Jurkat, Clone E6-1 (cell line): ENCODE measurements at places on chromosomes 3 and 15.
A peak's percentile ranks its signal among the peaks of the same experiment; 100 is the strongest.

DNA sequence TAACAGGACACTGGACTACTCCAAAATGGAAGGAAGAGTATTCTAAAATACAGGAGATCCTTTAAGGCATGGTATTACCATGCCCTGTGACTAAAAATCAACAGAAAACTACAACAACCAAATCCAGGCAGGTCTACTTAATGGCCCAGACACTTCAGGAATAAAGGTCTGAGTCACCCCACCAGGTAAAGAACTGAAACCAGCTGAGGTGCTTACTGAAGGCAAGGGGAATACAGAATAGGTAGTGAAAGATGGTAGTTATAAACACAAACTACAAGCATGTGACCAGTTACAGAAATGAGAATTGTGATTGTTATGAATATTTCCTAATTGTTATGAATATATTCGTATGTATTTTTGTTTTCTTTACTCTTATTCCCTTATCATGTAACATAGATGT is 13.4 kb downstream of the IFT57 start:
- DNase-seq: no peak

- no peak for DNase-seq
Observed at GRCh38 chr15:68789534-68790241, 31.0 kb downstream of the ANP32A start.

DNA sequence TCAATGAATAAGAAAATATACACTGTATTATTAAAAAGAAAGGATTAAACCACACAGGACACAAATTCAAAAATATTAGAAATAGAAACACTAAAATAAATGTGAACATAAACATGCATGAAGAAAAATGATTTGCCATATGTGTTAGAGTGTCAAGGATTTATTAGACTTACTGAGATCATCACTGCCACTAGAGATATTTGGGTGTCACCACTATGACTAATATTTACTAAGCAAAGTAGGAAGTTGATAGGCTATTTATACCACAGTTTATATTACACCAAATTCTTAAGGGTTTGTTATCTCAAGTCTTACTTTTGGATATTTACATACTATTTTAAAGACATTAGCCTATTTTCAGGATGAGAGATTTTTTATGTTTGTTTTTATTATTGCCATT is 575.0 kb upstream of the SGO1 start:
- DNase-seq: no peak

DNA sequence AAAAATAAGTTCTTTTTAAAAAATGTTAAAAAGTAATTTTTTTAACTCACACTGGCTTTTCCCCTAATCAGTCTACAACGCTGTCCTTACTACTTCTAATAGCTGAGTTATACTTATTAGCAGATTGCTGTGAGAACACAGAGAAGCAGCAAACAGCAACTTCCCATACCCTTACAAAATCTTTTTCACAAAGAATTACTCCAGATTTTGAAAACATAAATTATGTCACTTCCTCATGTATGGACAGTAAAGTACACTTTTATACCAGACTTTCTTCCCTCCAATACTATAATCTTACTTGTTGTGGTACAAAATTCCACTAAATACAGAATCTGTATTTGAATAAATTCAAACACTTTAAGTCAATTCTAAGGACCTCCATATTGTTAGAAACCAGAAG is 2.1 kb downstream of the PHC3 start:
- DNase-seq: no peak

GRCh38 chr3:100830931-100831330 is 121.6 kb downstream of the TFG start:
- no peak for DNase-seq

GRCh38 chr3:186514296-186515002 is 29.7 kb downstream of the CRYGS start:
- DNase-seq: peak; percentile 58

DNA sequence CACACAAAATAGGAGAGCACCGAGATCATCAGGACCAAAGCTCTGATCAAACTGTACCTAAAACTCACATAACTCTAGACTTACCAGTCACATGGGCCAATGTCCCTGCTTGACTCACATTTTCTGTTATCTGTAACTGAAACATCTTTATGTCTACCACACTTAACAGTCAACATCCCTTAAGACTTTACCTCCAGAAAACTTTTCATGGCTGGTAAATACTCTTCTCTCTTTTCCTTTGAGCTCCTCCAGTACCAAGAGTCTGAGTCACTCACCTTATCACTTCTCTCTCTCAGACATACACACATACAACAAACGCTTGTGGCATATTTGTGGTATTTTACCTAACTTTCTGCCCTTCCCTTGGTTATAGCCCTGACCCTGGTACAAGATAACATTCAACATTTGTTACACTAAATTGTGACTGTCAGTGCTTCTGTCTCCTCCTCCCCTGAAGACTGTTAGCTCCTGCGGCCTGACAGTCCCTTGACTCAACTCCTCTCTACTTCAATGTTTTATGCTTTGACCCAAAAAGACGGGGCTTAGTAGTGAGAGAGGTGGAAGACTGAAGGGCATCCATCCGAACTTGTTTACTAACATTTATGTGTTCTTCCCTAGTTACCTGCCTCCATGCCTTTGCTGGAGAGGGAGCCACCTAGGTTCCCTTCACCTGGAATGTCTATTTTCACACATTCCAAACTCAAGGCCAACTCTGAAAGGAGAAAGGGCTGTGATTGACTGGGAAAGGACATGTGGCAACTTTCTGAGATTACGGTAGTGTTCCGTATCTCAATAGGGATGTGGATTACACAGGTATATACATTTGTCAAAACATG is 3.7 kb upstream of the EFHB start:
- DNase-seq: peak; percentile 51

DNA sequence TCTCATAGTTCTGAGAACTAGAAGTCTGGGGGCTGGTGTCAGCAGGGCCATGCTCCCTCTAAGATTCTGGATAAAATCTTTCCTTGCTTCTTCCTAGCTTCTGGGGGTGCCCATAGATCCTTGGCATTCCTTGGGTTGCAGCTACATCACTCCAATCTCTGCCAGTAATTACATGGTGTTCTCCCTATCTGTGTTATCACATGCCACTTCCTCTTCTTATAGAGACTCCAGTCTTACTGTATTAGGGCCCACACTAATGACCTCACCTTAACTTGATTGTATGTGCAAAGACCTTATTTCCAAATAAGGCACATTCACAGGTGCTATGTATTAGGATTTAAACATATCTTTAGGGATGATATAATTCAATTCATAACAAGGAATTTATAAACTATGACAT is 618.5 kb downstream of the FGF12 start:
- no peak for DNase-seq

- no peak for DNase-seq
Observed at GRCh38 chr15:66101715-66102395, 151.7 kb downstream of the MEGF11 start.

DNA sequence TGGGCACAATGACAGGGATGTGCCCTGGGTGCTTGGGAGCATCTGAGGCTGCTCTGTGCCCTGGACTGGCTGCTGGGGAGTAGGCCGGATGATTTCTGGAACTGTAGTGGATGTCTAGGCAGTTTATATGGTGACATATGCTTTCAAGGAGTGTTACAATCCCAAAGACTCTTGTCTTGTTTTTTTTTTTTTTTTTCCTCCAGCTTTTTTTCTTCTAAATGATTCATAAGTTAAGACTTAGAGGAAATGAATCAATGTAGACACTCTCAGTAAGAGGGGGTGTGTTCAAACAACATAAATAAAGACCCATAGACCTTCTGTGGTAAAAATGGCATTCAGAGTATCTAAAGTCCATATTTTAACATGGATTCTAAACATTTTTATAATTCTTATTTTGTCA is 706.1 kb upstream of the GOLIM4 start:
- DNase-seq: no peak

- DNase-seq: no peak
Observed at GRCh38 chr3:167798443-167798842, 62.9 kb downstream of the SERPINI1 start.

DNA sequence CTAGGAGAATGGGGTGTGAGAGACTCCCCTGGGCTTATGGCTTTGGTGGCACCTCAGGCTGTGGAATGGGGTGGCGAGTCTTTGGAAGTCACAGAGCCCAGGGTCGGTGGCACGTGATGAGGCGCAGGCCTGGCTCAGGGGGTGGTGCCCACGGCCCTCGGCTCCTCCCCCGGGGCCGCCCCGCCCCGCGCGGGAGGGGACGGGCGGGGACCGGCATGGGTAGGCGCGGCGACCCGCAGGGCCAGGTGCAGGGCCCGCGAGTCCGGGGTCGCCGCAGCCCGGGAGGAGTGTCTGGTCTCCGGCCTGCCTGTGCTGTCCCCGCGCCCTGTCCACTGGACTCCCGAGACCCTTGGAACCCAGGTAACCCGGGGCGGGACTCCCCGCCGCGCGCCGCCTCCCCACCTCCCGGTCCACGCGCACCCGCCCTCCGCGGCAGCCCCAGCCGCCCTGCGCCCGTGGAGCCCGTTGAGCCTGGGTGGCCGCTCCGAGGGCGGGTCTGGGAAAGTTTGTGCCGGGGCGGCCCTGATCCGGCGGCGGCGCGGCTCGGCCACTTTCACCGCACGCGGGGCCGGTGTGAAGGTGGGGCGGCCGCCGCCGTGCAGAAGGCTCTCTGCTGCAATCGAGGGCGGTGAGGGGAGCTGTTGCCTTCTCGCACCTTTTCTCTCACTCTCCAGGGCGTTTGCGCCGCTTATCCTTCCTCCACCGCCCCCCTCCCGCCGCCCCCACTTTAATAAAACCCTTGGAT is at the start of gene PAQR5:
PAQR5 (plus strand) TSS at position 216 of the 745 bp plus-strand sequence. CDS start 61,169 bp downstream, outside the sequence.
- no peak for DNase-seq

- no peak for DNase-seq
Observed at GRCh38 chr3:137471130-137471529, 293.0 kb upstream of the SOX14 start.

DNA sequence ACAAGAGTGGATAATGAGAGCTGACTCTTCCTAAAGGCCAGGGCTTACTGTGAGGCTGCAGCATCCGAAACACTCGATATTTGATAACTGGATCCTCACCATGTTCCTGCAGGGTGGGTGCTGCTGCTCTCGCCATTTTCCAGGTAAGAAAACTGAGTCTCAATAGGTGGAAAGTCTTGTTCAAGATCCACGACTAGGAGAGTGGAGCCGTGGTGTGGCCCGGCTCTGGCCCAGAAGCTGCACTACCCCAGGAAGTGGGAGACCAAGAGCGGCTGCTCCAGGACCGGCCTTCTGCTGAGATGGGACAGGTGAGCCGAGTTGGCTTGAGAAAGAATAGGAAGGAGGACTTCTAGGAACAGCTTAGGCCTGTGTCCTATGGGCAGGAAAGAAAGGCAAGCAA is 121.6 kb downstream of the SMAD6 start:
- DNase-seq: no peak

DNA sequence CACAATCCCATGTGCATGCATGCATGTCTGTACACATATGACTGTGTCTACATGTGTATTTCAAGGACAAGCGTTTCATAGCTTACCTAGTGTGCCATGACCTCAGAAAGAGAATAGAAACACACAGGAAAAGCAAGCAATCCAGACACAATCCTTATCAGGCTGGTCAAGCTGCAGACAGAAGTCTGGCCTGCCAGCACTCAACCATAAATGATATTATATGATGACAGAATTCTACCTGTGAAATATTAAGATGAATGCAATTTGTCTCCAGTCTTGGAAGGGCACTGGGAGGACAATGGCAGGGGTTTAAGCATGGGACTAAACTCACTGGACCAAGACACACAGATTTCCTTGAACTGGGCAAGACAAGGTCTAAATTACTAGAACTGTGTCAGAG is 50.9 kb upstream of the ARL6 start:
- no peak for DNase-seq

- DNase-seq: no peak
Observed at GRCh38 chr3:197858133-197858532, 67.1 kb downstream of the LRCH3 start.

GRCh38 chr3:149975919-149976318 is 5.2 kb upstream of the PFN2 start:
- no peak for DNase-seq

DNA sequence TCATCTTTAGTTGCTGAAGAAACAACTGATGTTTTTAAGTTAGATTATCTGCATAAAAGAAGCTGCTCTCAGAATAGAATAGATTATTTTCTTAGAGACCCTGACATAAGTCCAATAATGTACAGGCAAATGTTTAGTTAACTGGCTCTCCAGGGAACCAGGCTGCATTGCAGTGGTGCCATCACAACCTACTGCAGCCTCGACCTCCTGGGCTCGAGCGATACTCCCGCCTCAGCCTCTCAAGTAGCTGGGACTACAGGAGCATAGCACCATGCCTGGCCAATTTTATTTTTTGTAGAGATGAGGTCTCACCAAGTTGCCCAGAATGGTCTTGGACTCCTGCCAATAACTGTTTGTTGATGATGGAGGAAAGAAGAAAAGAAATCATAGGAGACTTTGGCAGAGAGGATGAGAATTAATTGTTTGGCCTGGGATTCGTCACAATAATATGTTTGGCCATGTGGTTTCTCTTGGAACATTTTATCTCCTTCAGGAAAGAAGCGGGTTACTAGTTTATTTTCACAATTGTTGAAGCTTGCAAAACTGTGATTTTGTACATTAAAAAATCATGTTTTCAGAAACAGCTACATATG is 429.2 kb downstream of the CADM2 start:
- no peak for DNase-seq

DNA sequence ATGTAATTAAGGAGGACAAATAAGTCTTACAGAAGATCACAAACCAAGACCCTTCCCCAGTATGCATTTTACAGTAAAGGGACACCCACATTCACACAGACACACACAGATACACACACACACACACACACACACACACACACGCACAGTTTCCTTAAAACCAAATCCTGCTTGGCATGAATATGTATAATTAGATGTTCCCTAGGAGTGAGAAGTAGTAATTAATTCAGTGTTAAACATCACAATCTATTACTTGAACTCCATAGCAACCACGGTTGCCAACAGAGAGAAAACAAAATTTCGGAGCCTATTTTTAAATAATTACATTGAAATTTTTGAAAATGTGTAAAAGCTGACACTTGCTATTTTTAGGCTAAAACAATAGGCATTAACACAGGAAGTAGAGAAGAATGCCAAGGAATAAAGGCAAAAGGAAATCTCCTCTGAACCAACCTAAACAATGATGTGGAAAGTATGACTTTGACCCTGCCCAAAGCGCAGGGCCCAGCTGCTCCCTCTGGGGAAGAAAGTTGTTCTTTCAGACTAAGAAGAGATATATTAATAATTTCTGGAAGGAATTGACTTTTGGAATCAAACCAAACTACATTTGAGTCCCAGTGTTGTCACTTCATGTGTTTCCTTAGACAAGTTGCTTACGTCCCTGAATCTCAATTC is 215.3 kb downstream of the CPNE4 start:
- no peak for DNase-seq

DNA sequence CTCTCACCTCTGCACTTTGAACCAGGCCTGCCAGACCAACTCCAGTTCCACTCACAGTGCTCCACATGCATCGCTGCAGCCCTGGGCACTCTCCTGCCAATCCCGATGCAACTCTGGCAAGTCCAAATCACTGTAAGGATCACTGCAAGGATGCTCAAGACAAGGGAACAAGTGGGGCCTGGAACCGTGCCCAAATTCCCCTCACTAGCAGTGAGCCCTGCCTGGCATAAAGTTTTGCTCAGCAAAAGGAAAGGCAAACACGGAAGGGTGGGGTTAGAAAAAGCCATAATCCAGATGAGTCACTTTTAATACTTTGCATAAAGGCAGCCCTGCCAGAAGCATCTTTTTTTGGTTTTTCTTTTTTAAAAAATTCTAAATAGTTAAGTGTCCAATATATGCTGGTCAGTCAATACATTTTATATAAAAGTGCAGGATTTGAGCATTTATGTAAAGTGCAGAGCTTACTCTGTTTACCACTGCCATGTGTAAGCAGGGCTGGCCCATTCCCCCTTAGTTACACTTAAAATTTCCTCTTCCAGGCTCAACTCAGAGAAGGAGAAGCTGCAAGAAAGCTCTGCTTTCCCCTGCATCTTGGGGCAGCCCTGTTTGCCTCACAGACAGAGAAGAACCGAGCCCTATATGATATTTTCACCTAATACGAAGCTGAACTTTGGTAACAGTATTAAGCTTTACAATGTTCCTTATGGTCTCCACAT is 102.2 kb downstream of the CD47 start:
- DNase-seq: no peak
